ENCODE measurements at places on chromosomes 6 and 20.
A peak's percentile ranks its signal among the peaks of the same experiment; 100 is the strongest.

DNA sequence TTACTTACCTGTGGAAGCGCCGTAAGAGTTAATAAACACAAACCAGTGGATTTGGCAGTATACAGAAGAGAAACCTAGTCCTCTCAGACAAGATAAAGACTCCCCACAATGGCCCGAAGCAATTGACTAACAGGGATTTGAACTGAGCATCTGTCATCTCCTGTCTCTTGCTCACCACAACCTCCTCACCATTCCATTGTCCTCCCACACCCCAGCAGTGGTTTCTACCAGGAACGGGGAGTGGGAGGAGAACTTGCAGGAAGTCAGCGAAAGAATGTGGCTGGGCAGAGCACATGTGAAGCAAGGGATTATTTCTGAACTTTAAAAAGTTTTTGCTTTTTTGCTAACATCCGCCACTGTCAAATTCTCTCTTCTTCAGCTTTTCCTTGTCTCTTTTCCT lies 24.6 kb upstream of the TAAR1 start:
- DNase-seq, result peak; percentile 81

DNA sequence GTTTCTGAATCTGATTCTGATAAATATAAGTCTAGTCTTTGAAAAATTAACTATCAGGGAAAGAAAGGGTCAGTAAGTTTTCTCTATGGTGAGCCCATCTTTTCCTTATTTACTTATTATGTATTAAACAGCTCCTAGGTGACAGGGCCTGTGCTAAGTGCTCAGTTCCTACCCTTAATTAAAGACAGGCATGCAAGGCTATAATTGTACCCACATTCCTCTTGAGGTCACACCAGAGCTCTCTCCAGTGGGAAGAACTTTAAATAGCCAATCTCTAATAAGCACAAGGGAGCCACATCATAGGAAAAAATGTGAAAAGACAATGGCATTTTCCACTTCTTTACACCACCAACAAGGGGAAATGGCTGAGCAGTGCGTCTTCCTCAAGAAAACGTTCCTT lies 421.8 kb upstream of the SLC35B3 start:
- no peak for DNase-seq

DNA sequence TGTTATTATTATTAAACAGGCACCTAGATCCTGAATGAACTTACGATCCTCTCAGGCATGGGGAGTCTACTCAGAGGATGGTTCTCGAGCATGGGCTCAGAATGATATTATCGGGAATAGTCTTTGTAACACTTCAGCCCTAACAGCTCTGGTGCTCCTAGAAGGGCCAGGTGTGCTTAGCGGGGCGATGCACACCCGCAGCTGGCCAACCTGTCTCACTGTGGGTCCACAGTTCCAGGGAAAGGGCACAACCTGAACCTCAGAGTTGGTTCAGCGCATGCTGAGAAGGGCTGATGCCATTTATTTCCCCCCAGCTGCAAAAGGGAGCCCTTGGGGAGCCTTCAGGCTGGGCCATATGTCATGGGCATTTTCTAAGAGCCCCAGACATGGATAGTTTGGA lies 26.2 kb downstream of the RRAGD start:
- DNase-seq, result no peak

GRCh38 chr6:166633732-166634535 lies 6.9 kb upstream of the RPS6KA2 start:
- no peak for DNase-seq

- DNase-seq, result no peak
Observed at GRCh38 chr6:10626154-10626741, 68.2 kb downstream of the C6orf52 start.

- no peak for DNase-seq
Observed at GRCh38 chr6:11275598-11275997, 43.1 kb upstream of the NEDD9 start.

GRCh38 chr20:41395667-41396664 lies 29.3 kb upstream of the EMILIN3 start:
- no peak for DNase-seq

GRCh38 chr6:117495869-117496268 lies 13.4 kb downstream of the DCBLD1 start:
- no peak for DNase-seq

GRCh38 chr20:57878786-57879424 lies 169.1 kb upstream of the PMEPA1 start:
- no peak for DNase-seq

DNA sequence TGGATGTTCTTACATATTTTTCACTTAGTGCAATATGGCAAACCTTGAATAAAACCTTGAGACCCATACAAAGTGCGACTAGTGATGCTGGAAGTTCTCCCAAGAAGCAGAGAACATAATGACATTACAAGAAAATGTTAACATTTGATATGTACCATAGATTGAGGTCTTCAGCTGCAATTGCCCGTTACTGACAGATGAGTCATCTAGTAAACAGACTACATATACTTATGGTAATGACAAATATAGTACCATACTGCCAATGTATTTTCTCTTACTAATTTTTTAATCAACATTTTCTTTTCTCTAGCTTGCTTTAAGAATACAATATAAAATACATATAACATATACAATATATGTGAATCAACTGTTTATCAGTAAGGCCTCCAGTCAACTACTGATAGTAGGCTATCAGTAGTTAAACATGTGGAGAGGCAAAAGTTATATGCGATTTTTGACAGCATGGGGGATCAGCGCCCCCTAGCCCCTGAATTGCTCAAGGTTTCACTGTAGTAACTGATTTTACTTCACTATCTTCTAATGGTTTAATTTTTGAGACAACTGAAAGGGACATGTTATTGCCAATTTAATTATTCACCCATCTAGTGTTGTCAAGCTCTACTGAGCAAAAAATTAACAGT lies 166.7 kb upstream of the ADGRB3 start:
- DNase-seq, result no peak

DNA sequence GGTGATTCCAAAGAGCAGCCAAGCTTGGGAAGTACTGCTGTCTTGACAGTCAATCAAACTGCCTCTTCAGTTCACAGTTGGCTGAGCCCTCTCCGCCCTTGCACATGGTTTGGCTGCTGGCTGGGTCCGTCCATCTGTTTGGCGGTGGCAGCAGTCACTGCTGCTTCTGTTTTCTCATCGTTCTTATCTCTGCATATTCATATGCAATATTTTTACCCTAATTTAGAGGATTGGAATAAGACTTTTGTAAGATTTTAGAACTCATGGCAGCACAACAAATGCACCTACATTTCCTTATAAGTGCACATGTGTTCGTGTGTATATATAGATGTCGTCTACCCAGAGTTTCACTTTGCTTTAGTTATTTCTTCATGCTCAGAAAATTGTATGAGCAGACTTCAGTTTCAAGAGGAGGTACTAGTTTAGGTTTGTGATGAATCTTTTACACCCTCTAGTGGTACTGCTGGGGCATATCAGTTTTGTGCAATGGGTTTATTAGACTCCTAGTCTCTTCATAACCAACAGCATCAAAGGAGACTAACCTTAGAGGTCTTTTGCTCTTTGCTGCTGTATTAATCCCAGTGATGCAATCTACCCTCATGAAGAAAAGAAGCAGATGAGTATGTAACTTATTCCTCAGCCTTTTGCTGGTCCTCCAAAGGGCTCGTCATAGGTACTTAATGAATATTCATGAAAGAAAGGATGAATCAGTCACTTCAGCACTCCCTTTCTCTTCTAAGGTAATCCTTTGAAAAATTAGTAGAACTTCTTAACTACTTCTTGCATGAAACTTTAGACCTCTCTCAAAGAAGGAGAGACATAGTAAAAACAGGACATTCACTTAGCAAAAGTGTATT lies 44.3 kb downstream of the KHDC1L start:
- DNase-seq, result peak; percentile 13

DNA sequence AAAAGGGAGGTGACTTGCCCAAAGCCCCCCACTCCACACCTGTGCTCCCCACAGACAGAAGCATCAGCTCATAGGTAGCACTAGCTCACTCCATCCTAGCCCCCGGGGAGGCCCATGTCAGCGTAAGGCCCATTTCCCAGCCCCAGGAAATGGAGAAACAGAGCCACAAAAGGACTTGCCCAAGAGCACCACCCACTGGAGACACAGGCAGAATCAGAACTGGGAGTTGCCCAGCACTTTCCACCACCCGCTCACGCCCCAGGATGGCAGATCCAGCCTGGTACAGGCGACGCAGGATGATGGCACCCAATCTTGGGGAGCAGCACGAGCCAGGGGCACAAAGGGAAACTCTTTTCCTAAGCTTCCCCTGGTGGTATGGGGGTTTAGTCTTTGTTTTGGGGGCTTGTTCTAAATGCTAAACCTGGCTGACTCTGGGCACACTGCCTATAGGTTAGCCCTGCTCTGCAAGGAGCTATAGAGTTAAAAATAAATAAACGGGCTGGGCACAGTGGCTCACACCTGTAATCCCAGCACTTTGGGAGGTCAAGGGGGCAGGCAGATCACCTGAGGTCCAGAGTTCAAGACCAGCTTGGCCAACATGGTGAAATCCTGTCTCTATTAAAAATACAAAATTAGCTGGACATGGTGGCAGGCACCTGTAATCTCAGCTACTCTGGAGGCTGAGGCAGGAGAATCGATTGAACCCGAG lies 11.8 kb downstream of the C20orf203 start:
- DNase-seq, result no peak

DNA sequence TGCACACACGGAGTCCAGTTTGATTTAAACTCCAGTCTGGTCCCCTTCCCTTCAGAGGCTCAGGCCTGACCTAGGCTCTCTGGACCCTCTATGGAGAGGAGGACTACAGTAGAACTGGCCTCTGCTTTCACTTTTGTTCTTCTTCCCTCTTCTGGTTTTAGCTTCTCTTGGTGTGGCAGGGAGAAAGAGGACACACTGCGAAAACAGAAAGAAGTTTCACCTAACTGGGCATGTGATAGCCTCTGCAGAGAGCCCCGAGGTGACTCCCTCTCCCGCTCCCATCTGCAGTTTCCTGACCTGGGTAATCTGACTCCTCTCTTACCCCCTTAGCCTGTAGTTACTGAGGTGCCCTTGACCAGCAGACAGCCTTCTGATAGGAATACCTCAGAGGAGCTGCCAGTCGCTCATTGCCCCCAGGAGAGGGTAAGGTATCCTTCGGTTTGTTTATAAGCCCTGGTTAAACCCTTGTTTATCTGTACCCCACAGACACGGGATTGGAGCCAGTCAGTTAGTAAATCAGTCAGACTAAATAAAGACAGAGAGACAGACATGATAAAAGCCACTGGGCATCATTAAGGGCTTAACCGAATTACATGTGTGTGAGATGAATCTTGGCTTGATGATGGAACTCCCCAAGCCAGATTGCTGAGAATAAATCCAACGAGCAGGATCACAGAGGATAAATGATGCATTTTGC lies 12.0 kb upstream of the DTNBP1 start:
- DNase-seq, result no peak

DNA sequence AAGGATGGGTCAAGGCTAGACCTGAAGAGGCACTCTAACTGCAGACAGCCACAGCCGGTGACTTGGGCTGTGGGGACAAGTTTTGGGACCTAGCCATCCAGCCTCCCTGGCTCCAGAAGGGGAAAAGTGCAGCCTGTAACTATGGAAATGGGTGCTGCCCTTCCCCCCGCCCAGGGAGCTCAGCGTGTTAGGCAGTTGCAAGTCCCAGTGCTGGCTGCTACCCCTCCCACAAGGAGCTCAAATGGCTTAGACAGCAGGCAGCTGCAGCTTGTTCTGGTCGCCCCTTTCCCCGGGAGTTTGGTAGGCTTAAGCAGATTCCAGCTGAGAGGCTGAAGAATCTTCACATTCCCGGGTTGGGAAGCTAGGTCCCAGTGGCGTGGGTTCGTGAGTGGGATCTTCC lies 162.6 kb downstream of the FAM83B start:
- no peak for DNase-seq

DNA sequence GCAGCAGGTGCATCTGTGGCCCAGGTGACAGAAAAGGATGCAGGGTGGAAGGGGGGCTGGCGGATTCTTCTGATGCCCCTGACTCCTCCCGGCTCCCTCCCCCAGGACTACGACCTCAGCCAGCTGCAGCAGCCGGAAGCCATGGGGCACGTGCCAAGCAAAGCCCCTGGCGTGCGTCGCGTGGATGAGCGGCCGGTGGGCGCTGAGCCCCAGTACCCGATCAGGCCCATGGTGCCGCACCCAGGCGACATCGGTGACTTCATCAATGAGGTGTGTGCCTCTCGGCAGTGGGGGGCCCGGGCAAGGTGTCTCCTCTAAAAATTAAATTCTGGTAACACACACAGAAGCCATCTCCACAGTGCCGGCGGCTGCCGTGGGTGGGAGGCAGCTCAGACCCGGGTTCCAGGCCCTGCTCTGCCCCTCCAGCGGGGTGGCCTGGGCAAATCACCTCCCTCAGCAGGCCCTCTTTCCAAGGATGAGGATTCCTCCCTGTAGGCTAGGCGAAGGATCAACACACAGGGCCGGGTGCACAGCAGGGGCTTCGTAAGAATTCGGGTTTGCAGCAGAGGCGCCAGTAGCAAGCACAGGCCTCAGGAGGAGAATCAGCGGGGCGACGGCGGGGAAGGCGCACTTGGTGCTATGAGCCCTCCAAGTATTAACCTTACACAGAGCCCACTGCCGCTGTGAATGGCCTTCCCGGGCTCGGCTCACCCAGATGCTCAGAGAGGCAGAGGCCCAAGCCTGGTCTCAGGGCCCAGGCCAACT lies 131.5 kb downstream of the TAF4 start:
- no peak for DNase-seq

GRCh38 chr6:167150941-167151549 lies 6.7 kb downstream of the GPR31 start:
- DNase-seq, result no peak

DNA sequence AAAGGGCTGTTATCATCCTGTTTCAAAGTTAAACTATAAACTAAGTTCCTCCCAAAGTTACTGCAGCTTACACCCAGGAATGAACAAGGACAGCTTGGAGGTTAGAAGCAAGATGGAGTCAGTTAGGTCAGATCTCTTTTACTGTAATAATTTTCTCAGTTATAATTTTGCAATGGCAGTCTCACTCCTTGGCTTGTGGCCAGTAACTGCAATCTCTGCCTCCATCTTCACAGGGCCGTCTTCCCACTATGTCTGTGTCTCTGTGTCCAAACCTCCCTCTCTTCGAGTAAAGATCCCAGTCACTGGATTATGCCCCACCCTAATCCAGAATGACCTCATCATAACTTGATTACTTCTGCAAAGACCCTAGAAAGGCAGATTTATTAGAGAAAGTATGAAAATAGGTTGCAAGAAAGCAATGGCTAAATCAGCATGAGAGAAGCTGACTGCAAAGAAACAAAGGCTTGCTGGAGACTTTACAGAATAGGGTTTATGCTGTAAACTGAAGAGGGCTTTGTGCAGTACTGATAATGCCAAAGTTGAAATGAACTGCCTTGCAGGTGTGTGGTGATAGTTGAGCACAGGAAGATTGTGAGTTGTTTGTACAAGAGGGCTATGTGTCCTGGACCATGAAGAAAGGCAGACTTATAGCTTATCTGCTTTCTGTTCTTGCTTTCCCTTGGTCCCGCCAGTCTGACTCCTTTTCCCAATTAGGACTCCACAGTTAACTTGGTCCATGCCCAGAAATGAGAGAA lies 28.4 kb downstream of the GPX6 start:
- no peak for DNase-seq

GRCh38 chr6:124956018-124956417 lies 6.2 kb upstream of the RNF217 start:
- DNase-seq, result no peak
